ENCODE measurements at places on chromosomes 5 and 9.

DNA sequence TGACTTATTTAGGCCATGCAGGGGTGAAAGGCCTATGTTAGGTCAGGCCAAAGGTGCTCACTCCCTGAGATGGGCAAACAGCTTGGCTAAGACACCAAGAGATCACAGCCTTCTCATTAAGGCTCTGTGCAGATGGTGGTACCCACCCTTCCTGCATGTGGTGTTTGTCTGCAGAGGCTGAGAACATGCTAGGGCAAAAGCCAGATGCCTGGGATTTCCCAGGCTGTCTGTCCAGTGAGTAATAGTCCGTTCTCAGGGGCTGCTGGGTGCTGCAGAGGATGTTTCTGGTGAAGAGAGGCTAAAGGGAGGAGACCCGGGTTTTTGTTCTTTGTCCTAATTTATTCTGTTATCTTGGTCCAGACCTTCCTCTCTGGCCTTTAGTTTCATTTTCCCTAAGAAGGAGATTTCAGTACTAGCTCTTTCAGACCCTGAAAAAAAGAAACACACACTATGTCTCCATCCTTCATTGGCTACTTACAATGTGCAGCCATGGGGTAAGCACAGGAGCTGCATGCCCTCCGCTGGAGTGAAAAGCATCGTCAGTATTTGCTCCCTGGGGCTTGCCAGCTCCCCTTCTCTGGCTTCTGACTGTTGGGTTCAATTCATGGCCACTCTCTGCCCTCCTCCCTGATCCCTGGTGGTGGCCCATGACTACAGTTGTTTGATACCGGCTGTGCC is 23.4 kb upstream of the GLRA1 start:
- no peak for DNase-seq

DNA sequence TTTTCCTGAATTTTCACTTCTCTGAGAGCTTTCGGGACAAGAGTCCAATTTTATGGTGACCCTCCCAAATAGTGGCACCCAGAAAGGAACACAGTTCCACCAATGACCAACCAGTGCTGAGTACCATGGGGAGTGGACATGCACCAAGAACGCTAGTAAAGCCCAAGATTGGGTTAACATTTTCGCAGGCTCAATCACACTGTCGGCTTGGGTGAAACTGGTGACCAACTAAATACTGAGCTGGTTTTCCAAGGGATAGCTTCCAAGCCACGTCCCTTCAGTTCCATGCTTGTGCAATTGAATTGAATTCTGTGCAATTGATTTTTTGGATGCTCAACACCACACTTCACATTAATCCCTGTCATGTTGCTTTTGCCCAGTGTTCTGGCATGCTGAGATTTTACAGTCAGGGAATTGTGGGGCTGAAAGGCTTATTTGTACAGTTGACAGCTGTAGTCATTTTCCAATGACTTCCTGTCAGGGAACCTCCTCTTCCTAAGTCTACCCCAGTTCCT is 37.6 kb upstream of the TRMT10B start:
- no peak for DNase-seq

- DNase-seq: no peak
These were observed 452.8 kb downstream of the ENC1 start for GRCh38 chr5:74187757-74188156.

GRCh38 chr5:39657943-39658342 is 233.2 kb upstream of the DAB2 start:
- no peak for DNase-seq

DNA sequence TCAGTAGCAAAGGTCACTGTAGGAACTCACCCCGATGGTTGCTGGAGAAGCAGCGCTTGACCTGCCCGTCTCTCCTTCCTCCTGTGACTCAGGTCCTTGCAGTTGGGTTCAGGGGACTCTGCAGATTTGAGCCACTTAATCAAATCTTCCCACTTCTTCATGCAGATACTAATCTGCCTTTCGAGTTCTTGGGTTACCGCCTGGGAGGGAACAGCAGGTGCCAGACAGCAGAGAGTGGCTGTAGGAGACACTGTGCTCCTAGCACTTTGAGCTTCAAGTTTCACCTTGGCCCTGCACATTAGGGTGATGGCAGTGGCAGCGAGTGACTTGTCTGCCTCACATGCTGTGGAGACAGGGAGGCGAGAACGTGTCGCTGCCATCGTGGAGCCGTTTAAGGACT is 478.3 kb downstream of the PSAT1 start:
- DNase-seq: no peak

DNA sequence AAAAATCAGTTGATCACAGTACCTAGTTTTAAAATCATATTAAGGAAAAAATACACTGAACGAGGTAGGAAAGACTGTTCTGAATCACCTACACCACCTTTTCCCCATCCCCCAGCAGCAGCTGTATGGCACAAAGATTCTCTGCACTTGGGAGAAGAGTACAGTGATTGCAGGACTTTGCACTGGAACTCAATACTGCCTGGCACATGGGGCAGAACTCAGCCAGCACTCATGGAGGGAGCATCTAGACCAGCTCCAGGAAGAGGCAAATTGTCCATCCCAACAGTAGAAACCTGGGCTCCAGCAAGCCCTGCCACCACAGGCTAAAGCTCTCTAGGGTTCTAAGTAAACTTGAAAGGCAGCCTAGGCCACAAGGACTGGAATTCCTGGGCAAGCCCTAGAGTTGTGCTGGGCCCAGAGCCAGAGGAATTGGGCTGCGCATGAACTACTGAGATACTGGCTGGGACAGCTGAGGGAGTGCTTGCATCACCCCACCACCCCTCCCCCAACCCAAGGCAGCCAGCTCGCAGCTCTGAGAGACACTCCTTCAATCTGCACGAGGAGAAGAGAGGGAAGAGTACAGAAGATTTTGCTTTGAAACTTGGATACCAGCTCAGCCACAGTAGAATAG is 654.4 kb upstream of the CDH6 start:
- no peak for DNase-seq

GRCh38 chr9:2023532-2023931 is 8.4 kb downstream of the SMARCA2 start:
- no peak for DNase-seq

DNA sequence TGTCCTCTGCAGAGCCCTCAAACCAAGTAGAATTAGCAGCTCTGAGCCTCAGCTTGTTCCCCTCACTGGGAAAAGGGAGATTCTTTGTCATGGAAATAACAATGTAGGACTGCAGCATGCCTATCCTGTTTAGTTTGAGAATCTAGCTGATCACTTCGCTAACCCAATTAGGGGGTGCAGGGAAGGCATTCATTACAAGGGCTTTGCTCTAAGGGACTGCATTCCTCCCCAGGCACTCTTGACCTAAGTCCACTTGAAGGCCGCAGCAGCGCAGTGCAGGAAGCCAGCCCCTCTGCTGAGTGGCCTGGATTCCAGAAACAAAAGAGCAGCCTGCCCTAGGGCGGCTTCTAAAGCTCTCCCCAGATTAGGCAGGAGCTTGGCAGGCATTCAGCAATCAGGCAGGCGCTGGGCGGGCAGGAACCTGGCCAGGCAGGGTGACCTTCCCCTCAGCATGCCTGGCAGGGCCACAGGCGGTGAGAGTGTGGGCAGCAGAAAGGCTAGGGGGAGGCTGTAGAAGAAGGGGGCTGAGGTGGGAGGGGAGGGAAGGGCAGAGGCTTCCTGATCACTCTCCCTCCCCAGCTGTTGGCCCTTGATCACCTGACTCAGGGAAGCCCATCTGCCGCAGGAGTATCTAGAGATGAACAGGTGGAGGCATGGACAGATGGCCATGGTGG is 24.8 kb downstream of the CCNJL start:
- DNase-seq: no peak

DNA sequence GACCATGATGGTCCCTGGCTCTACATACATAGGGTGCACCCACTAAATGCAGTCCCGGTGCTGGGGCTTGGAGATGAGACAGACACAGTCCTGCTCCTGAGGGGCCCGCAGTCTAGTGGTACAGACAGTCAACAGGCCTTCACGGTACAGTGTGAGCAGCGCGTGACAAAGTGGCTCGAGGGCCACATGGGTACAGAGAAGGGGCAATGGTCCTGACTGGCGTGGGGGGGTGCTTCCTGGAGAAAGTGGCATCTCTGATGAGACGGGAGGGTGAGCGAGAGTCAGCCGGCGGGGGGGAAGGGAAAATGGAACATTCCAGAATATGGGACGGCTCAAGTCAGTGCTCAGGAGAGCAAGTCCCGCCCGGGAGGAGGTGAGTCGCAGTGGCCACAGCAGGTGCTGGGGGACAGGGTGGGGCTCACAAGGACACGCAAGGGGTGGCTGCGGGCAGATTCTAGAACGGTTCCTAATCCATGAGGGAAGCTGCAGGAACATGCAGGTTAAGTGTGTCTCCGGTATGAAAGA is 38.0 kb downstream of the WHRN start:
- DNase-seq: no peak

- DNase-seq: no peak
These were observed 106.0 kb downstream of the ARRDC3 start for GRCh38 chr5:91277093-91277626.

DNA sequence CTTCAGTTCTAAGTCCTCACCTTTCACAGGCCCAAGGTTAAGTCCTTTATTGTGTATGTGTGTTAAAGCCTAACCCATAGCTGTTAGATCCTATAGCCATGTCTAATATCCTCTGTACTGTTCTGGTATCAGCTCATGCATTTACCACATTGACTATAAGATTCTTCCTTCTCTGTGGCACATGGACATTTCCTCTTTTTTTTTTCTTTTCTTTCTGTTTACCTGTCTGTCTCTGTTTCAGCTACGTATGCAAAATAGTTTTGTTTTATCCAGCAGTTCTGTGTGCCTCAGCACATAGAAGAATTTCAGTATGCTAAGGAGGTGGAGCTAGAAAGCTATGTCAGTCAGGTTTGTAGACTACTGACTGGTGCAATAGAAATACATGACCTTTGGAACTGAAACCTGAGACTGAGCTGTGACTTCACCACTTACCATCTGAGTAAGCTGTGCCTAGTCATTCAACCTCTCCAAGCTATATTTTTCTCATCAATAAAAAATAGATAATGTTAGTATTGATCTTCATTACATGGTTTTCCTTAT is 155.6 kb upstream of the VLDLR start:
- DNase-seq: no peak

DNA sequence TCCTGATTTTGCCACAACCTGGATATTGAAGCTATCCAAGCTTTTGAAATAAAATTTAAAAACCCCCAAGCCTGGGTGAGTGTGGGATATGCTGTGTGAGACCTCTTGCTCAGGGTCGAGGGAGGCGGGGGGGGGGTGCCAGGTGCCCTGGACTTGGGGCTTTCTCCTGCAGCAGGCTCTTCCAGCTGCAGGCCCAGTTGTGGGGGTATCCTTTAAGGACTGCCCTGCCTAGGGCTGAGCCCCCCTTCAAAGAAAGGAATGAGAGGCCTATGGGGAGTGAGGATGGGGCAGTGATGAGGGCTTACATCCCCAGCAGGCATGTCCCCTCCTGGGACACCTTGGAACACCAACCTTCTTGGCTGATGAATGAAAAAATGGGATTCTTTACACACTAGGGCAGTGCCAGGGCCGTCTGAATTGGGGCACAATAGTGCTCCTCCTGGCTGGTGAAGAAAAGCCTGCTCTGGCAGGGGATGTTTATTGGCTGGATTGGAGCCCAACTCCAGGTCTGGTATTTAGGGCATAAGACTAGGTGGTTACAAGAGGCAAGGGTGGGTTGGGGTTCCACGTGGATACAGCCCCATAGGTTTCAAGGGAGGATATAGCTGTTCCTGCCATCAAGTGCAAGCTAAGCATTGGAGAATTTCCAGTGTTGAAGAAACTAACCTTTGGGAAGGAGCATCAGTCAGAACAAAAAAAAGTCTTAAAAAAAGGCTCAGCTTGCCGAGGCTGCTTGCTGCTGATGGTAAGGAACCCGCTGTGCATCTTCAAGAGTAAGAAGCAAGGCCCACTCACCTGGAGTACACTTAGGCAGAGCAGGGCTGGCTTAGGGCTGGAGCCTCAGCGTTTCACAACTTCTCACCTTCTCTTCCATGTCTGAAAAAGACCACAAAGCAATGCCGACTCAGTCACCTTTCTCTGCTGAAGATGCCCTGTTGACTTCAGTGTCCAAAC is 7.0 kb downstream of the HNRNPAB start:
- no peak for DNase-seq

DNA sequence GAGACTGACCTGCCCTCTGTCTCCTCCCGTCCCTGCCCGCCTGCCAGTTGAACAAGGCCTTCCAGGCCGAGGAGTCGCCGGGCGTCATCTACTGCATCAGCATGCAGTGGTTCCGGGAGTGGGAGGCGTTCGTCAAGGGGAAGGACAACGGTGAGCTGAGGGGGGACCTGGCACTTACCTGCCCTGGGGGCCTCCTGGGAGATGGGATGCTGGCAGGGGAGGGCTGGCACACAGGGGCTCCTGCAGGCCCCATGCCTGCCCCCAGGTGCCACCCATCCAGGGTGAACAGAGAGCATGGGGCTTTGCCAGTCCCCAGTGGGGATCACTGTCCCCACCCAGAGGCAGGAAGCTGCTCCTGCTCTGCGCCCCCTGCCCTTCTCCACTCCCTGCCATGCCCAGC is 43.0 kb downstream of the USP20 start:
- DNase-seq: no peak

Data from frontal cortex (tissue), 4 donors.